ENCODE measurements at places on chromosomes 1 and 21. TPM values are rescaled to one million over a fixed set of nuclear protein-coding genes. Genes with fewer than 3 reads are reported as not detected.
A peak's percentile ranks its signal among the peaks of the same experiment; 100 is the strongest.

Gene DOCK7
- total RNA-seq = 92.5 TPM

Gene INPP5B
- total RNA-seq = 42.1 TPM

Gene FUBP1
- 77.3 TPM for total RNA-seq

Gene LIN28A
- not detected for total RNA-seq

Gene CIART
- total RNA-seq = 5.1 TPM

Gene NES
- total RNA-seq = 87.4 TPM

Gene SLC35E2B
- total RNA-seq = 55.8 TPM

Gene BCAN
- under 0.01 TPM for total RNA-seq

Gene IBA57
- 3.6 TPM for total RNA-seq

Gene RAD54L
- total RNA-seq = 0.66 TPM

Gene PTPN14
- total RNA-seq = 56.1 TPM

Gene CACNA1E
- total RNA-seq = not detected

Gene ECE1
- 138 TPM for total RNA-seq

Gene UTS2
- total RNA-seq = not detected

DNA sequence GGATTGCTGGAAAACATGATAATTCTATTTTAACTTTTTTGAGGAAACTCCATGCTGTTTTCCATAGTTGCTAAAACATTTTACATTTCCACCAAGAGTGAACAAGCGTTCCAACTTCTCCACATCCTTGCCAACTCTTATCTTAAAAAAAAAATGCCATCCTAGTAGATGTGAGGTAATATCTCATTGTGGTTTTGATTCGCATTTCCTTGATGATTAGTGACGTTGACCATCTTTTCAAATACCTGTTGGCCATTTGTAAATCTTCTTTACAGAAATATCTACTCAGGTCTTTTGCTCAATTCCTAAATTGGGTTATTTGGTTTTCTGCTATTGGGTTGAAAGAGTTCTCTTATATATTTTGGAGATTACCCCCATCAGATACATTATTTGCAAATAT lies 77.4 kb upstream of the CLDN14 start:
- H3K36me3 ChIP-seq = no peaks in the 10 kb centered on the region
- DNase-seq = peak; percentile 5
- peaks cover 14% of the 10 kb centered on the region for H3K27me3 ChIP-seq
- no peaks in the 10 kb centered on the region for H3K4me1 ChIP-seq
- H3K27ac ChIP-seq = no peak overlapping the region

- H3K4me1 ChIP-seq = no peaks in the 10 kb centered on the region
- peaks cover 13% of the 10 kb centered on the region for H3K27me3 ChIP-seq
- H3K4me3 ChIP-seq = no peak overlapping the region
- DNase-seq = no peak
- H3K27ac ChIP-seq = no peak overlapping the region
These were observed 123.1 kb upstream of the ZBTB40 start for GRCh38 chr1:22328331-22329147.

- no peaks in the 10 kb centered on the region for H3K27me3 ChIP-seq
- H3K27ac ChIP-seq = no peak overlapping the region
- no peaks in the 10 kb centered on the region for H3K4me1 ChIP-seq
- DNase-seq = no peak
- H3K36me3 ChIP-seq = no peaks in the 10 kb centered on the region
These were observed 54.7 kb downstream of the FNBP1L start for GRCh38 chr1:93502571-93502970.

GRCh38 chr1:80882553-80882952 lies 918.2 kb upstream of the ADGRL2 start:
- H3K36me3 ChIP-seq = no peaks in the 10 kb centered on the region
- H3K27me3 ChIP-seq = no peaks in the 10 kb centered on the region
- no peak overlapping the region for H3K27ac ChIP-seq
- no peak overlapping the region for H3K4me3 ChIP-seq
- H3K4me1 ChIP-seq = no peaks in the 10 kb centered on the region

DNA sequence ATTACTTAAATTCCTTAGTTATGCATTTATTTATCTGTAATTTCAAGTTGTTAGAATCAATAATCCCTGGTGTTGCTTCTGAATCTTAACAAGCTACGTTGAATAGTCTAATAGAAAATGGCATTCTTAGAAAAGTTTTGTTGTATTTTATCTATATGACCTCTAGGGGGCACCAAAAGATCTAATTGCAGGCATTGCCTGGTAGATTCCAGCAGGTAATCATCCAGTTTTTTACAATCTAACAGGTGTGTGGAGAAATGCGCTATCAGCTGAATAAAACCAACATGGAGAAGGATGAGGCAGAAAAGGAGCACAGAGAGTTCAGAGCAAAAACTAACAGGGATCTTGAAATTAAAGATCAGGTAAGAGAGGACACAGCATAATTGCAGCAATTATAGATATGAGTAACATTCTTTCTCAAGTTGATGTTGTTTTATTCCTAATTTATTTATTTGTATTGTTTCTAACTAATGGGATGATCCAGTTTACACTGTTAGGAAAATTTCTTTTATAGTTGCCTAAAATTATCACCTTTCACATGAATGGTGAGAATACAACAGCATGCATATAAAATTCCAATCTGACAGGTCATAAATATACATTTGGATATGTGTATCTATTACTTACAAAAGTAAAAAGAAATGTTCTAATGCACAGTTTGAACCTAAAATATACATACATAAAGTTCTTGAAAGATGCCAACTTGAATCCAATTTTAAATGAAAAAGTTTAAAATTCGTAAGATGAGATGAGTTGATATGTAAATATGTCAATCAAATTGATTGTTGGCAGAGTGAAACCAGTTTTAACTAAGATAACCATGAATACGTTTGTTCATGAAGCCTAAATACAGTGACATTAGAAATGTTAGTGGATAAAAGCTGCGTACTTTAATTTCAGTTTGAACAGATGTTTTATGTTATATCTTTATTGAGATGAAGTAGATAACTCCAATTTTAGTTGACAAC lies 88.4 kb downstream of the SDCCAG8 start:
- H3K4me1 ChIP-seq = no peaks in the 10 kb centered on the region
- DNase-seq = peak; percentile 62
- no peaks in the 10 kb centered on the region for H3K27me3 ChIP-seq
- no peak overlapping the region for H3K27ac ChIP-seq
- no peak overlapping the region for H3K4me3 ChIP-seq
- H3K36me3 ChIP-seq = no peaks in the 10 kb centered on the region

- H3K4me1 ChIP-seq = no peaks in the 10 kb centered on the region
- DNase-seq = no peak
- H3K36me3 ChIP-seq = no peaks in the 10 kb centered on the region
These were observed 47.3 kb upstream of the SSX2IP start for GRCh38 chr1:84737590-84737989.

GRCh38 chr1:150362721-150363425 lies 1.1 kb upstream of the RPRD2 start:
- no peaks in the 10 kb centered on the region for H3K36me3 ChIP-seq
- H3K27me3 ChIP-seq = no peaks in the 10 kb centered on the region
- H3K4me1 ChIP-seq = no peaks in the 10 kb centered on the region

DNA sequence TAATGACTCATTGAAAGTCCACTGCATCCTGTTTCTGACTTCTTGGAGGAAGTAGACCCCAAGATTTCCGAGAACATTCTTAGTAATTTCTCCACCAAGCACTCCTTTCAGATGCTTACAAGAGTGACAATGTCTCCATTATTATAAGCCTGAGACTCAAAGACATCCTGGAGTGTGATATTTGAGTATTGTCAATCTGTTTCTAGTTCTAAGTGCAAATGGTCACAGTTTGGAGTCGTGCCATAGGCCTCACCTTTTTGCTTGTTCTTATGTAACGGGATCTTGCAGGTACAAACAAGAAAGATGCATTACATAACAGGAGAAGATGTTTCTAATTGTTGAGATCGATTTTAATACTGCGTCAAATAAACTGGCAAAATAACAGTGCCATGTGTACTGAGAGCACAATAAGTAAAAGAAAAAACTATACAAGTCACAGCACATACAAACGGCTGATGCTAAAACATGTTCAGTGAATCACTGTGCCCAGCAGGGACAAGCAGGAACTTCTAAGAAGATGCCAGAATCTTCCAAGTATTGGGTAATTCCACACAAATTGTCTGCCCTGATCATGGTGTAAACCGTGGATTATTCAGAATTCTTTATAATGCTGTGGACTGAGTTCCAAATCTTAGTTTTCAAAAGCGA lies 54.1 kb downstream of the CD2 start:
- H3K27ac ChIP-seq = no peak overlapping the region
- no peaks in the 10 kb centered on the region for H3K27me3 ChIP-seq
- no peaks in the 10 kb centered on the region for H3K36me3 ChIP-seq
- no peak for DNase-seq
- no peaks in the 10 kb centered on the region for H3K4me1 ChIP-seq

DNA sequence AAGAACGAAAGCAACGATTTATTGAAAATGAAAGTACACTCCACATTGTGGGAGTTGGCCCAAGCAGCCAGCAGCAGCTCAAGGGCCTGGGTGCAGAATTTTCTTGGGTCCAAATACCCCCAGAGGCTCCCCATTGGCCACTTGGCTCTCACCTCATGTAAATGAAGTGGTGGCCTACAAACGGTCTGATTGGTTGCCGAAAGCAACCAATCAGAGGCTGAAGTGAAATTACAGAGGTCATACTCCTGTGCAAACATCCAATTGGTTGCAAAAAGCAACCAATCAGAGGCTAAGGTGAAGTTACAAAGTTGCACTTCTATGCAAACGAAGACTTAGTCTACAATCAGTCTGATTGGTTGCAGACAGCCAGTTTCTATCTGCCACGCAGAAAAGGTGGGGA lies 31.9 kb downstream of the FAM163A start:
- no peak overlapping the region for H3K4me3 ChIP-seq
- H3K27ac ChIP-seq = no peak overlapping the region
- H3K27me3 ChIP-seq = peaks cover 5% of the 10 kb centered on the region

DNA sequence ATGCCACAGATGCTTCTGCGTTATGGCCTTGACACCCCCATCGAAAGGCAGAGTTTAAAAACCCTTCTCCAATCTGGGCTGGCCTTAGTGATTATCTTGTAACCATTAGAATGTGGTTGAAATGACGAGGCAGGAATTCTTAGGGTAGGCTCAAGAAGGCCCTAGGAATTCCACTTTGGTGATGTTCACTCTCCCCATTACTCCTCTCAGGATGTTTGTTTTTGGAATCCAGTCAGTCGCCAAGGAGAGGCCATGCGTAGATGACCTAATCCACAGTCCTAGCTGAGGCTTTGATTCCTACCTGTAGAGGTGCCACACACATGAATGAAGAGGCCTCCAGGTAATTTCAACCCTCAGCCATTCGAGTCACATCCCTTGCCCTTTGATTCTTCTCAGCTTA lies 318.2 kb downstream of the NEGR1 start:
- H3K36me3 ChIP-seq = no peaks in the 10 kb centered on the region
- DNase-seq = no peak
- no peak overlapping the region for H3K4me3 ChIP-seq
- no peaks in the 10 kb centered on the region for H3K27me3 ChIP-seq
- H3K27ac ChIP-seq = no peak overlapping the region
- H3K4me1 ChIP-seq = no peaks in the 10 kb centered on the region

- H3K27ac ChIP-seq = no peak overlapping the region
- H3K4me3 ChIP-seq = no peak overlapping the region
- DNase-seq = no peak
- H3K27me3 ChIP-seq = no peaks in the 10 kb centered on the region
- no peaks in the 10 kb centered on the region for H3K4me1 ChIP-seq
These were observed 16.2 kb downstream of the KCND3 start for GRCh38 chr1:111973150-111973790.

DNA sequence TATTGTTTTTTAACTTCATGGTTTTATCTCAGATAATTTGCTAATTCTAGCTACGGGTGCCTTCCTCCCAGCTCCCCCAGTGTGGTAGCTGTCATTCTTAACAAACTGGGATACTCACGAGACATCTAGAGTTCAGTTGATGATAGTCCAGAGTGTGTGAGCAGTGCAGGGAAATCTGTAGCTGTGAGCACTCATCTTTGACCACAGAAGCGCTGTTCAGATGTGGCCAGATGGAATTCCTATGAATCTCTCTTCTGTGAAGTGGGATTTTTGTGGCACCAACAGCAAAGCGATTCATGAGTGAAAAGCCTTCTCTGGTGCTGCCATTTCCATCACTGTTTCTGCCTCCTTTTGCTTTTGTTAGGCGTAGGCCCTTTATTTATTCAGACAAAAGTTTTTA lies 125.1 kb downstream of the NFIA start:
- no peaks in the 10 kb centered on the region for H3K27me3 ChIP-seq
- no peaks in the 10 kb centered on the region for H3K4me1 ChIP-seq
- no peak overlapping the region for H3K27ac ChIP-seq
- no peak for DNase-seq
- H3K36me3 ChIP-seq = no peaks in the 10 kb centered on the region
- no peak overlapping the region for H3K4me3 ChIP-seq

- no peak overlapping the region for H3K4me3 ChIP-seq
- H3K4me1 ChIP-seq = no peaks in the 10 kb centered on the region
- DNase-seq = no peak
- no peaks in the 10 kb centered on the region for H3K36me3 ChIP-seq
These were observed 839.4 kb upstream of the ADAMTS5 start for GRCh38 chr21:27806281-27806680.

- no peak overlapping the region for H3K4me3 ChIP-seq
- DNase-seq = no peak
- H3K36me3 ChIP-seq = no peaks in the 10 kb centered on the region
- no peaks in the 10 kb centered on the region for H3K4me1 ChIP-seq
These were observed 48.0 kb upstream of the ACOT11 start for GRCh38 chr1:54500107-54500431.

- DNase-seq = peak; percentile 29
- no peak overlapping the region for H3K27ac ChIP-seq
- H3K4me1 ChIP-seq = peaks cover 9% of the 10 kb centered on the region
- H3K27me3 ChIP-seq = no peaks in the 10 kb centered on the region
- H3K4me3 ChIP-seq = no peak overlapping the region
These were observed 237.6 kb downstream of the SDCCAG8 start for GRCh38 chr1:243493156-243494129.

GRCh38 chr1:89986020-89986419 lies 8.9 kb upstream of the ZNF326 start:
- H3K27me3 ChIP-seq = no peaks in the 10 kb centered on the region
- H3K4me3 ChIP-seq = no peak overlapping the region
- no peaks in the 10 kb centered on the region for H3K36me3 ChIP-seq

- H3K4me1 ChIP-seq = no peaks in the 10 kb centered on the region
- H3K27me3 ChIP-seq = no peaks in the 10 kb centered on the region
- no peak overlapping the region for H3K4me3 ChIP-seq
- no peaks in the 10 kb centered on the region for H3K36me3 ChIP-seq
These were observed 48.3 kb downstream of the ADGRL2 start for GRCh38 chr1:81848880-81849682.

GRCh38 chr1:21490774-21491487 lies 18.3 kb upstream of the ALPL start:
- no peak overlapping the region for H3K4me3 ChIP-seq
- H3K4me1 ChIP-seq = no peaks in the 10 kb centered on the region
- peak; percentile 52 for DNase-seq
- H3K36me3 ChIP-seq = no peaks in the 10 kb centered on the region
- peaks cover 14% of the 10 kb centered on the region for H3K27me3 ChIP-seq

GRCh38 chr1:223091896-223092295 lies 51.2 kb downstream of the TLR5 start:
- H3K27me3 ChIP-seq = peaks cover 5% of the 10 kb centered on the region
- no peak for DNase-seq
- no peaks in the 10 kb centered on the region for H3K4me1 ChIP-seq
- H3K36me3 ChIP-seq = no peaks in the 10 kb centered on the region

- H3K27me3 ChIP-seq = no peaks in the 10 kb centered on the region
- peak; percentile 44 for DNase-seq
- H3K27ac ChIP-seq = peak overlapping the region; percentile 33
- H3K4me1 ChIP-seq = no peaks in the 10 kb centered on the region
These were observed 615.5 kb upstream of the ADAMTS5 start for GRCh38 chr21:27582246-27582947.

All from fibroblast of lung (primary cell).